Fibroblast of skin of back (primary cell): ENCODE measurements at places on chromosomes 4 and X.

GRCh38 chrX:17740137-17741122 is 3.1 kb downstream of the SCML1 start:
- DNase-seq, result no peak

DNA sequence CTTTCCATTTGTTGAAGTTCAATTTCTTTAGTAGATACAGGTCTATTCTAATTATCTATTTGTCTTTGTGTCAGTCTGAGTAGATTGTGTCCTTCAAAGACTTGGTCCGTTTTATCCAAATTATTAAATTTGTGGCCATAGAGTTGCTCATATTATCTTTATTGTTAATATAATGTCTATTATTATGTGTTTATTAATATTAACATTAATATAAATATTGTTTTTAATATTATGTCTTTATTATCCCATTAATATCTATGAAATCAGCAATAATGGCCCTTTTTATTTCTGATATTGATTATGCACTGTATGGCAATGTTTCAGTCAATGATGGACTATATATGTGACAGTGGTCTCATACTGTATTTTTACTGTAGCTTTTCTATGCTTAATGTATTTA is 2067.3 kb upstream of the AGA start:
- DNase-seq, result no peak

- peak; percentile 22 for DNase-seq
Measured at GRCh38 chr4:2935762-2936743, 27.2 kb downstream of the NOP14 start.

DNA sequence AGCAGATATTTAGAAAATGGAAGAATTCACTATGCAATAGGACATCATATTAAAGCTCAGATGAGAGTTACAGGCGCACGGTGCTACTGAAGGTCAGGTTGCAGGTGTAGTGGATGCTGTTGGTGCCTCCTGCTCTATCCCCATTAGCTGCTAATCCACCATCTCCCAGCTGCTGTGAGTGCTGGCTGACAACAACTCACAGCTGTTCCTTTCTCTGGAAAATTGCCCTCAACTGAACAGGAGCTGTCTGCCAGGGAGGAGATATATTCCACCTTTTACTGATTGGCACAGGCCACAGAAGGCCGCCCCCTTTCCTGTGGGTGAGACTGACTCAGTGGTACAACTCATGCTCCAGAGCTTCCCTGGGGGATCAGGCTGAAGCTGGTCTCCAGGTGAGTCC is 48.7 kb downstream of the UCHL1 start:
- DNase-seq, result no peak

DNA sequence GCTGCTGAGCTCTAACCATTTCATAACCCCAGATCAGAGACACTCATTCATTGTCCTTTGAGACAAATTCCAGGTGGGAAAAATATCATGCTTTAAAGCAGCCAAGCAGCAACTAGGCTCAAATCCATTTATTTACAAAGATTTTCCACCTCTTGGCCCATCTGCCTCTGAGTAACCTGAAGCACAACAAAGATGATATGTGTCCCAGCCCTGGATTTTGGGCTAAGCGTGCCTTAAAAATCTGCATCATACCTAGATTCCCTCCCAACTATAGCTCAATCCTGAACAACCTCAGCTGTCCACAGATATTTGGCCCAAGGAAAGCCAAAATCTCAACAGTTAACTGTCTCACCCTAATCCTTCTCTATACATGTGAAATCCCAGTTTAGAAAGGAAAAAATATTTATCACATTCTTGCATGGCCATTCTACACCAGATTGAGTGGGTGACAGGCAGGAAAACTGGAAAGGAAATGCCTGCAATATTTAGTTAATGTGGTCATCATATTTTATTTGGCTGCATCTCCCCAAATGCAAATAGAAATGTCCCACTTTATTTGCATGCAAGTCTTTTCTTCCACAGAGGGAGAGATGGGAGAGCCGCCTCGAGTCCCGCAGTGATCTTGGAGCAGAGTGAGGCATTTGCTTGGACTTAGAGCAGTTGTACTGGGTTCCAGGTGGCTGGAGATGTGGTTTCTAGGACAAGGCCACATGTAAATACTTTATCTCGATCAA is 146.4 kb upstream of the EOLA2 start:
- DNase-seq, result peak; percentile 92

GRCh38 chr4:102341201-102341600 is 4.1 kb downstream of the SLC39A8 start:
- DNase-seq, result no peak

DNA sequence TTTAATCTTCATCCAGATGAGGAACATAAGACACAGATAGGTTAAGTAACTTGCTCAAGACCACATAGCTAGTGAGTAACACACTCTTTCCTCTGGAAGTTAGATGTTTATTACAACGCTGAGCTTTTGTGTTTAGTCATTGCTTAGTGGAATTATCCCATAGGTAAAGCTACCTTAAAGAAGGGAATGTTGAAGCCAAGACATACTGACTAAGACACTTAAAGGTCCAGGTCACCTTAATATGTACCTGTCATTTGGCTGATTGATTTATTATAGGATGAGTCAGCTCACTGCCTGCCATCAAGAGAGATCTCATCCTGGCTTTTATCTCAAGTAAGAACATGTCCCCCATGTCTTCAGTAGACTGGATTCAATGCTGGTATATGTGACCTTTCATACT is 53.4 kb downstream of the KDR start:
- DNase-seq, result no peak

DNA sequence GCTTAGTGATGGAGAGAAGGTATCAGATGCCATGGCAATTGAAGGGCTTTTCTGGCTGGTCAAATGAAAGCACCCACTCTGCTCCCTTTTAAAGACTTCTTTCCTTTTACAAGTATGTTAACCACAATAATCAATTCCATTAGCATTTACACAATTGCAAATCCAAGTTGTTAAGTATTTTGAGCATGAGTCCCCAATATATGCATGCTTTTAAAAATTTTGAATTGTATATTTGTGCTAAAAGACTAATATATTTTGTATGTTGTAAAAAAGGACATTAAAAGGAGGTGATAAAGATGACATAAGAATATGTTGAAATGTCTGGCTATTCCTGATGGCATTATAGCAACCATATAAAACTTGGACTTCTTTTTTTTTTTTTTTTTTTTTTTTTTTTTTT is 639.9 kb upstream of the CPEB2 start:
- no peak for DNase-seq

DNA sequence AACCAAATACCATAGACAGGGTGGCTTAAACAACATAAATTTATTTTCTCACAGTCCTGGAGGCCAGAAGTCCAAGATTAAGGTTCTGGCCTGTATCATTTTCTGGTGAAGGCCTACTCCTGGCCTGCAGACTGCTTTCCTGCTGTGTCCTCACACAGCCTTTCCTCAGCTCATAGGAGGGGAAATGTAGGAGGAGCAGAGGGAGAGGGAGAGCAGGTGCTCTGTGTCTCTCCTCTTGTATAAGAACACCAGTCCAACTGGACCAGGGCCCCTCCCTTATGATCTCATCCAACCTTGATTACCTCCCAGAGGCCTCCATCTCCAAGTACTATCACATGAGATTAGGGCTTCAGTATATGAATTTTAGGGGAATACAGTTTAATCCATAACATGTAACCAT is 34.3 kb downstream of the RAPGEF2 start:
- no peak for DNase-seq

GRCh38 chrX:117429501-117429900 is 687.1 kb downstream of the KLHL13 start:
- DNase-seq, result no peak

- DNase-seq, result peak; percentile 76
Measured at GRCh38 chr4:5812506-5813229, 80.2 kb downstream of the CRMP1 start.

- DNase-seq, result no peak
Measured at GRCh38 chr4:23902222-23902804, 12.5 kb upstream of the PPARGC1A start.

- DNase-seq, result peak; percentile 81
Measured at GRCh38 chr4:150217192-150217591, 138.9 kb downstream of the DCLK2 start.

- DNase-seq, result peak; percentile 46
Measured at GRCh38 chrX:28124416-28124815, 143.2 kb upstream of the DCAF8L1 start.
